ENCODE measurements at places on chromosomes 4 and X.

DNA sequence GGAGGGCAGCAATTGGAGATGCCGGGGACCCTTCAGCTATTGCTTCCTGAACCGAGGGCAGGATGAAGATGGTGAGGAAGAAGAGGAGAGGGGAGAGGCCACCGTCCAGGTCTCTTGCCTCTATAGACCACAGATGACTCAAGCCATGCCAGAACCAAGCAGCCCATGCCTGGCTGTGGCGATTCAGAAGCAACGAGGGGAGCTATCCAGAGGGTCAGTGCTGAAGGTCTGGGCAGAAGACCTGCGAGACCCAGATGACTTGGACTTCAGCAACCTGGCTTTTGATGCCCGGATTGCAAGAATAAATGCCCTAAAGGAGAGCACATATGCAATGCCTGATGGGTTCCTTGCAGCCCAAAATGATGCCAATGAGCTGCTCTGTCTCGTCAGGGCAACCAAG lies 70.2 kb upstream of the PRPS2 start:
- DNase-seq, result no peak

GRCh38 chrX:119647552-119648420 lies 41.6 kb upstream of the NKRF start:
- DNase-seq, result peak; percentile 14

DNA sequence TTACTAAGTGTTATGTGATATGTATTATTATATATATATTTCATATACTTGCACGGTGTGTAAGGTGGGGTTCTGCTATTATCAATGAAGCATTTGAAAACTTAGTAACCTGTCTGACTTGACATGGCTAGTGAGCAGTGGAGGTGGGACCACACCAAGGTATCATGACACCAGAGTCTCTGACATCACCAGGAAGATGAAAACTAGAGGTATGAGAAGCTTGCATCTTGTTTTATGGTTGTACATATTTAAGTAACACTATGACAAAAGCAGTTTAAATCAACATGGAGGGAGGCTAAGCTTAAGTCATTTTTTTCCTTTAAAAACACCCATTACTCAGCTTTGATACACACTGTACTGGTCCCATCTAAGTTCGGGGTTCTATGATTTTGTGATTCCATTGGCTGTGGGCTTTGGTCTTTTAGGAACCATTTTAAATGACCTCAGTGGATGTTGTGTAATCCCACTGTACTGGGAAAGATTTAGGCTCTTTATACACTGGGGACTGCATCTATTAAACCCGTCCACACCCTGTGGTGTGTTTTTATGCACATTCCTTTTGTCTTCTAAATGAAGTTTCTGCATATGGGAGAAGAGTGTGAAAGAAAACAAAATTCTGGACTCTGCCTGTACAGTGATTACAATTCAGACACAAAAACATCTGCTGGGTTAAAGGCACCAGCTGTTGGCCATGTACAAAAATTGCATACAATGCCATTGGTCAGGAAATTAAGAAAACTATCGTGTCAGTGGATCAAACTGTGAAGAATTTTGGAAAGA lies 570.6 kb downstream of the SPRY1 start:
- DNase-seq, result no peak

- DNase-seq, result no peak
These were observed at the start of gene PPEF1 for GRCh38 chrX:18707426-18708049. PPEF1 (plus strand) TSS chrX:18707645; CDS start chrX:18707781, 136 bp downstream.

- no peak for DNase-seq
These were observed 28.7 kb downstream of the RHOH start for GRCh38 chr4:40225497-40225896.

GRCh38 chr4:67933038-67933437 lies 30.3 kb downstream of the TMPRSS11A start:
- DNase-seq, result no peak

DNA sequence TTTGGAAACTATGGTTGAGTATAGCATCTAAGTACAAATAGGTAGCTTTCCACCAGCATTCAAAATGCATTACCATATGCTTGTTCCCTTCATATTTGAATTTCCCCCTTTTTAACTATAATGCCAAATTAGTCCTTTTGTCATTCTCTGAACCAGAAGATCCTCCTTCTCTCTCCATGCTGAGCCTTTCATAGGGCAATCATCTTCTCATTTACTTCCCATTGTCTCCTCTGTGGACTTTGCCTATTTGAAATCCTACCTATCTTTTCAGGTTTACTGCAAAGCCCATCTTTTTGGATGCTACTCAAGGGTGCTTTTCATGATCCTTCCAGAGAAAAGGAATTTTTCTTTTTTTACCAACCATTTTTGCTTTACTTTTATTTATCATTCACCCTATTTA lies 54.7 kb downstream of the DKK2 start:
- no peak for DNase-seq

- no peak for DNase-seq
These were observed 22.8 kb upstream of the CYBB start for GRCh38 chrX:37757082-37757481.

DNA sequence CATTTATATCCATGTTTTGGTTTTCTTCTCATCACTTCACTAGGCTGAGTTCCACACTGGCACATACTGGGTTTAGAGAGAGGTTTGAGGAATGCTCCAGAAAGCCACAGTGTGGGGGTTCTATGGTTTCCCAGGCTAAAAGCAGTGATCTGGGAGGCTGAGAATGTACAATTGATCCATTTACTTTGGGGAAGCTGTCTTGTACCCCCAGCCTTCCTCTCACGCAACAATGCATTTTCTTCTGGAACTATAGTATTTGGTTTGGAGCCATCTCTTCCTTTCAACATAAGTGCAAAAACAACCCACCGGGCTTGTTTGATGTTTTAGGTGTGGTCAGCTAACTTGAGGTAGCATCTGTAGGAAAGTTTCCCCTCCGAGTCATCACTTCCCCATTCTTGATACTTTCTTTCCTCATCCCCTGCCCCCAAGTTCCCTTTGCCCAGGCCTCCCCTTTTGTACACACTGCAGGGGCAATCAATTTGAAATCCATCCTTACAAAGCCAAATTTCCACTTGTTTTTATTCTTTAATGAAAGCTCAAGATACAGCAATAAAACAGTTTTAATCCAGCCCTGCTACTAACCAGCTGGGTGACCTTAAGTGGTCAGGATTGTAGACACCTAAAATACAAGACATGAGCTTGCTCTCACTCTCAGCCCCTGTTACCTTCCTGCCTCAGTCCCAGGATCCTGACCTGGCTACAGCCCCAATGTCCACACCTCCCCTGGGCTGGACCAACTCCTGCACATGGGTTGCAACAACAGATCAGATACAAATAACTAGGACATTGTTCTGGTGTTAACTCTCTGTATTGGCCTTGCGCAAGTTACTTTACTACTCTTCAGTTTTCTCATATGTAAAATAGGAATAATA lies 109.2 kb downstream of the FHDC1 start:
- DNase-seq, result no peak

DNA sequence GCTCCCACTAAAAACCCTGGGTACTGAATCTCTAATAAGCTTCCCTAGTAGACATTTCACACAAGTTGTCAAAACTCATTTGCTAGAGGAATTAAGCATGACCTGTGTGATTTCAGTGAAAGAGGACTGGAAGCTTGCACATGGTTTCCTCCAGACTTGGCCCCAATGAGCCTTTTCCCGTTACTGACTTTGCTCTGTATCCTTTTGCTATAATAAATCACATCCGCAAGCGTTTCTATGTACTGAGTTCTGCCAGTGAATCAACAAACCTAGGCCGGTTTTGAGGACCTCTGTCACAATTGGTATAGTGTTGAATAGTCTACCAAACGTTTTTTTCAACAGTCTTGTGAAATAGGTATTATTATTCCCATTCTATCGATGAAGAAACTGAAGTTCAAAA lies 8.2 kb downstream of the ATP11C start:
- no peak for DNase-seq

GRCh38 chr4:19329631-19330030 lies 922.1 kb upstream of the SLIT2 start:
- no peak for DNase-seq

DNA sequence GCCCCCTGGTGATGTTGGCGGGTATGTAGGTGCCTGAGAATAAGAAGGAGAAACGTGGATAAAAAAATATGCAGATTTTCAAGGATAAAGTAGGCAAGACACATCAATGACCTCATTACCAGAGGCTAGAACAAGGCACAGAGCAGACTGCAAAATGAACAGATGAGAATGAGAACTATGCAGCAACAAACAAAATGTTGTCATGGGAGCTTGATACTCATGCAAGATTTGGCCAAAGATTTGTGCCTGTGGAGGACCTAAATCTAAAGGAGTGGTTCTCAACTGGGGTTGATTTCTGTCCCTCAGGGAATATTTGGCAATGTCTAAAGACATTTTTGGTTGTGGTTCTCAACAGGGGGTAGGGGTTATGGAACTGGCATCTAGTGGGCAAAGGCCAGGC lies 177.3 kb downstream of the FRMPD4 start:
- no peak for DNase-seq

All from stimulated activated CD4-positive, alpha-beta T cell treated with anti-CD3 and anti-CD28 coated beads, TNF-alpha, amount 100 ng/mL, for 4 hours (primary cell).